ENCODE measurements at places on chromosomes 2 and 18. TPM values are rescaled to one million over a fixed set of nuclear protein-coding genes. Genes with fewer than 3 reads are reported as not detected.

DNA sequence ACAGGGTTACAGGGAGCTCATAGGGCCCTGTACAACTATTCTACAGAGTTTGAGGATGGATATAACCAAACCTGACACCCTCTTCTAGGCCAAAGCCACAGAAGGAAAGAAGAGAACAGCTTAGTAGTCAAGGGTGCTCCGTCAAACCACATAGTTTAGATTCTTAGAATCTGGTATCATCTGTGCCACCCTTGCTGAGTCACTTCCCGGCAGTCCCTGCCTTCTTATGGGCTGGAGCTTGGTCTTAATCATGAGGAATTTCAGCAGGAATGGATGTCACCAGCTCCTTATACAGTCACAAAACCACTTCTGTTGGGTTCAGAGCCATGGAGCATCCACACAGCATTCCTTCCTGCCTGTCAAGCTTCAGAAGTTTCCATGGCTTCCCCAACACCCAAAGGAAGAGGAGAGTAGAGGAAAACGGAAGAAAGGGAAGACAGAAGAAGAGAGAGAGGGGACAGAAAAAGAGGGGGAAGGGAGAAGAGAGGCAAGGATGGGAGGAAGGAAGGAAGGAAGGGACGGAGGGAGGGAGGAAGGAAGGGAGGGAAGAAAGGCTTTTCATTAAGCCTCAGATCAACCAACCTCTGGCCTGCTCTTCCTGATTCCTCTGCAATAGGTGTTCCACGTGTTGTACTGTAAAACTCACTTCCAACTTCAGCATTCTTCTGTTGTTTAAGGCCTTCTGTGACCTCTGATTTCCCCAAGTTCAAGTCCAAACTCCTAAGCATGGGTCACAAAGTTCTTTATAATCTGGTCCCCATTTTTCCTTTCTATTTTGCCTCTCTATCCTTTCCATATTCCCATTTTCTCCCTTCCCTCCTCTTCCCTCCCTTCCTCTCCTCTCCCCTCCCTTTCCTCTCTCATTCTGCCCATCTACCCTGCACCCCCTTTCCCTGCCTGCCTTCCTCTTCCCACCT, 246.1 kb upstream of the TNP1 start:
- DNase-seq = peak; percentile 14

DNA sequence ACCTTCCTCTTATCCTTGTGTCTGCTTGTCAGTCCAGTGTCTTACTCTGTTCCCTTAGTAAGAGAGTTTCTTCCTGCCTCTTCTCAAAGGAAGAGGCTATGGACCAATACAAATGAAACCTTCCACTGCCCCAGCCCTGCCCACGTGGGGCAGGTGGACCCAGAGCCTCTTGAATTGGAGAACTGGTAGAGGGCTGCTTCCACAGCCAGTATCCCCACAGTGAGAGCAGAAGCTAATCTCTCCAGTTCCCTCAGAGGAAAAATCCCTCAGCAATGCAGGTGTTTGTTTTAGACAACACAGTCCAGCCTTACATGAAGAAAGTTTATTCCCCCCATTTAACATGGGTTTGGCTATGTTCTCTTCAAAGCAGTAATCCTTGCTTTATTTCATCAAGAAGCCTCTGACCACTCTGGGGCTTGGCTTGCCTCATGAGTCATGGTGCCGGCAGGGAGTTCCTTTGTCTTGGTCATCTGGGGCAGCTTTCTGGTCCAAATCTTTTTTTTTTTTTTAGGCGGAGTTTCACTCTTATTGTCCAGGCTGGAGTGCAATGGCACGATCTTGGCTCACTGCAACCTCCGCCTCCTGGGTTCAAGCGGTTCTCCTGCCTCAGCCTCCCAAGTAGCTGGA, 6.5 kb upstream of the CYBRD1 start:
- DNase-seq = no peak

DNA sequence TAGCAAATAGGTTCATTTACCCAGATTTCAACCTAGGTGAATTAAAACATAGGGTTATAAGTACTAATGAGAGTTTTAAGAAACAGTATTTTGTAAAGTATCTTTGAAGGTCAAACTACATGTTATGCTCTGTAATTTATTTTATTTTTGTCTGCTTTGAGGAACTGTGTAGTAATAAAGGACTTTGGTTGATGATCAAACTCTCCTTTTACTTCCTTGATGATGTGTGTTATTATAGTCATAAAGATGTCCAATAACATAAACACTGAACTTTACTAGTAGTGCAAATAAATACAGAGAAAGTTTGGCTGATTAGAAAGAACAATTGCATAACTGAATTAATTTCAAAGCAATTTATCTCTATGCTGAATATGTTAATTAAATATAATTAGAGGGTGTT, 6.3 kb downstream of the GULP1 start:
- no peak for DNase-seq

GRCh38 chr2:12412898-12413305, 303.8 kb upstream of the TRIB2 start:
- no peak for DNase-seq

- DNase-seq = no peak
Measured at GRCh38 chr2:224208007-224208406, 168.9 kb upstream of the SERPINE2 start.

DNA sequence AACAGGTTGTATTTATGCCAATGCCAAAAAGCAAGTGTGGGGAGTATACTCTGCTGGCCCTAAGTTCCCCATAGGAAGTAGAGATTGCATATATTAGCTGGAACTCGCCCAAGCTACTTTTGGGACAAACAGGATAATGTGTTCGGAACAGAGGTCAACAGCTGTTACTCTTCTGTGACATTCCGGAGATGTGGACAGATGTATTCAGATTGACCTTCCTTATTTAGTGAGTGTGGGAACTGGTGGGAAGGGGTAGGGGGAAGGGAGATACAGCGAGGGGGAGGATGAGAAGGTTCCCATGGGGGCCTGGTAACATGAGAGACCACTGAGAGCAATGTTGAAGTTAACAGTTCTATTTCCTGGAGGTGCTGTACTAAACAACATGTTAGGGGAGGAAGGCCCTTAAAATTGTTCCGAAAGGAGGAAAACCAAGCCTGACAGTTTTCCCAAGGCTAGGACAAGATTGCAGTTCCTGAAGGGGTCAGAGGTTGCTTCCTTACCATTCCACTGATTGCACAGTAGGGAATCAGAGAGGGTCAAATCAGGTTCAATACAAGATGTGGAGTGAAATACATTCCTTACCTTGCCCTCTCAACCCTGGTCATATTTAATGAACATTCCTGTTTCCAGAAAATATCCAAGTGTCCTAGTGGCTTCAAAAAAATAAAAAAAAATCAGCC, 14.3 kb upstream of the CD28 start:
- DNase-seq = no peak

DNA sequence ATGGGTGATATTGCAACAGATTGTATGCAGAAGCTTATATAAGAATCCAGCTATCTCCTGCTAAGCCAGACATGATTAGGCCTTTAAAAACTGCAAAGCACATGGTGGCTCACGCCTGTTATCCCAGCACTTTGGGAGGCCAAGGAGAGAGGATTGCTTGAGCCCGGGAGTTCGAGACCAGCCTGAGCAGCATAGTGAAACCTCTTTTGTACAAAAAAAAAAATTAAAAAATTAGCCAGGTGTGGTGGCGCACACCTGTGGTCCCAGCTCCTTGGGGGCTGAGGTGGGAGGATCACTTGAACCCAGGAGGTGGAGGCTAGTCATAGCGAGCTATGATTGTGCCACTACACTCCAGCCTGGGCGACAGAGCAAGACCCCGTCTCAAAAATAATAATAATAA, 204.6 kb downstream of the TNS1 start:
- no peak for DNase-seq

Gene PKDCC
- 128 TPM for total RNA-seq

Gene GPATCH11
- total RNA-seq = 5.8 TPM

Gene SF3B6
- total RNA-seq = 69.5 TPM

Gene CXCR1
- not detected for total RNA-seq
